Effector CD8-positive, alpha-beta T cell (primary cell): ENCODE measurements at places on chromosomes 13 and 19.

GRCh38 chr13:46172531-46172991 is 9.4 kb downstream of the LCP1 start:
- DNase-seq = peak; percentile 25

DNA sequence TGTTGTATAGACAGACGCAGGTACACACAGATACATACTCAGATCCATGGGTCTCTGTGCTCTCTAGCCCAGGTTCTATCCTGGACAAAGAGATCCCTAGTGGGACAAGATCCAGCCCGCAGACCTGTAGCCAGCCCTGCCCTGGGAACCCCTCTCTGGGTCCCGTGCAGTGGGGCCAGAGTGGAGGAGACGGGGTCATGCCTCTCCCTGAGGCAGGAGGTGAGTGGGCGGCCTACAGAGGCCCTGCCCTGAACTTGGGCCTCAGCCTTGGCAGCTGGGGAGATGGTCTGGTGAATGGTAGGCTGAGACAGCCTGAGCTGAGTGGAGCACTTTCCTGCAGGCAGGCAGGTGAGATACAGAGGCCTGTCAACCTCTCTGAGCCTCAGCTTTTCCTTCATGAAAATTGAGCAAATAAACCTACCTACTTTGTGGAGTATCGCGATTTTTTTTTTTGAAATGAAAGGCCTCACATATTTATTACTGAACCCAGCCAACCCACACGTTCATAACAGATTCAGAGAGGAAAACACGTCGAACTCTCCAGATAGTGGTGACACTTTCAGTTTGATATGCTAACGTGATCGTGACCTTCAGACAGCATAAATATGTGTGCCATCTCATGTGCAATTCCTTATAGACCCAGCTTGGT is 3.4 kb upstream of the JUND start:
- DNase-seq = no peak

DNA sequence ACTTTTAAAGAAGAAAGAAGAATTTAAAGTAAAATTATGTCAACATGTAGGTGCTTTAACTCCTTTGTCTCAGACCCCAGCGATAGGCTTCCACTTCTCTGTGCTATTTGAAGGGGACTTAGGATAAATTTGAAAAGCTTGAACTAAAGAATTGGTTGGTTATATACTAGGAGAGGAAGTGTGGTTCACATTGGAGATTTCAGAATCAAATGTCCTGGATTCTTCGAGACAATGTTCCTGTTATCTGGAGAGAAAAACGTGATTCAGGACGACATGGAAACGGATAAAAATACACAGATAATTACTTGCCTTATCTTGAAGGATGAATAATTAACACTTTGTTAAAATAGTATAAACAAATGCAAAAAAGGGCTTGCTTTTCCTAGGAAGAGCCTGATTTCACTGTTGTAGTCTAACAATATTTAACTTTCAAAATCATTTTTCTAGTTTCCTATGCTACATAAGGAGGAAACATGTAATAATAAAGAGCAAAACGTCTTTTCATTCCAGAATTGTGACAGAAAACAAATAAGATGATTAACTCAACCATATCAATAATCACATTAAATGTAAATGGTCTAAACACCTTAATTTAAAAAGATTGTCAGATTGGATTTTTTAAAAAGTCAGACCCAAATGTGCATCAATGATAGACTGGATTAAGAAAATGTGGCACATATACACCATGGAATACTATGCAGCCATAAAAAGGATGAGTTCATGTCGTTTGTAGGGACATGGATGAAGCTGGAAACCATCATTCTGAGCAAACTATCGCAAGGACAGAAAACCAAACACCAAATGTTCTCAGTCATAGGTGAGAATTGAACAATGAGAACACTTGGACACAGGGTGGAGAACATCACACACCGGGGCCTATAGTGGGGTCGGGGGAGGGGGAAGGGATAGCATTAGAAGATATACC is 724 bp upstream of the ZNF780A start:
- no peak for DNase-seq

GRCh38 chr19:7999376-7999775 is 6.1 kb downstream of the ELAVL1 start:
- DNase-seq = no peak

- no peak for DNase-seq
These were observed 49.4 kb downstream of the SACS start for GRCh38 chr13:23384111-23384510.

GRCh38 chr19:50708179-50708879 is 11.3 kb downstream of the SHANK1 start:
- DNase-seq = no peak

DNA sequence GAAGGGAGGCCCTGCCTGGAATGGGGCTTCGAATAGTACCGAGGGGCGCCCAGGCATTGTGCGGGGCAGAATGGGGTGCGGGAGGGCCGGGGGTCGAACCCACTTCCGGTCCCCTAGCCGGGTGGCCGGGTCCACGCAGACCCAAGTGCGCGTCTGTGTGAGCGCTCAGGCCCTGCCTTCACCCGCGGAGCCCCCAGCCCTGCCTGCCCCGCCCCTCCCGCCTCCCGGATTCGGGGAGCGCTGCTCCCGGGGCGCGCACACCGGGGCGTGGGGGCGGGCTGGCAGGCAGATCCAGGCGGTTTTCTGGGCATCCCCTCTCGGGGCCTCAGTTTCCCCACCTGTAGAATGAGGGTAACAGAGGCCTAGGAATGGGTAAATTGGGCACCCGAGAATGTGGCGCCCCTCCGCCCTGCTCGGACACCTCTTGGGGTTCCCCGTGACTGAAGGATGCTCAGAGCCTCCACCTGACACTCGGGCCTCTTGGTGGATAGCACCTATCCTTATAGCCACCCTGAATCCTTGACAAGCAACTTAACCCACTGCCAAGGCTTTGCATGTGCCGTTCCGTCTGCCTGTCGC is 682 bp downstream of the PIK3R2 start:
- peak; percentile 40 for DNase-seq

DNA sequence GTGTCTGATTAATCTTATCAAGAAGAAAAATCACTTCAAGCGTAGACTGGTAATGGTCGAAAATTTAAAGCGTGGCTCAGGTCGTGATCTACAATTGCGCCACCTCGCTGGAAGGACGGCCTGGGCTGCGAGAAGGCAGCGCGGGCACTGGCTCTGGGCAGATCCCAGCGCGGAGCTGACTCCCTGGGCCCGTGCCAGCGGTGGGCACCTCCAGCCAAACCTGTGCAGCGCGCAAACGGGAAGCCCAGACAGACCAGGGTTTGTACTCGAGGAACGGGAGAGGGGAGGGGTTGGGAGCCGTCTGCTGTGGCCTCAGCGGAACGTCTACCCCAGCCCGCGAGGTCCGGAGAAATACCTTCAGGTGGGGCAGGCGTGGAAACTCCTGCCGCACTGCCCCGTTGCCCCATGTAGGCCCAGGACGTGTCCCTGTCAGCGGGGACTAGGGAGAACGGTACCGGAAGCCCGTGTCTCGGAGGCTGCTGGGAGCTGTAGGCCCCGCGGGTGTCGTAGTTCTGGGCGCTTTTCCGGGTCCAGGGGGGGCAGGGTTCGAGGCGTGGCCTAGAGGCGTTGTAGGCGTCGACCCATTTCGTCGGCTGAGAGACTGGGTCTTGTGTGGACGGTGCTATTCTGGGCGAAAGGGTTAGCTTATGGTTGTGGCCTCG is 21.1 kb downstream of the ZNF274 start:
- DNase-seq = no peak

DNA sequence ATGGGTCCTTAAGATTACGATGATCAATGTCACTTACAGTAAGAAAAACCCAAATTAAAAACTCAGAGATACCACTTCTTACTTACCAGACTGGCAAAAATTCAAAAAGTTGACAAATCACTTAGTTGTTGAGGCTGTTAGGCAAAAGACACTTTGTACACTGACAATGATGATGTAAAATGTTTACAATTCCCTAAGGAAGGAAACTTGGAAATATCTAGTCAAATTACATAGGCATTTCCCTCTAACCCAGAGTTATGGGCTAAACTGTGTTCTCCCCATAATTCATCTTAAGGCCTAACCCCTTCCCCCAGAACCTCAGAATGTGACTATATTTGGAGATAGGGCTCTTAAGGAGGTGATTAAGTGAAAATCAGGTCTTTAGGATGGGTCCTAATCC is 12.0 kb downstream of the TGDS start:
- no peak for DNase-seq

GRCh38 chr19:4713384-4713951 is 10.2 kb downstream of the DPP9 start:
- no peak for DNase-seq

- DNase-seq = no peak
These were observed 302.8 kb downstream of the ENOX1 start for GRCh38 chr13:43483930-43484329.

DNA sequence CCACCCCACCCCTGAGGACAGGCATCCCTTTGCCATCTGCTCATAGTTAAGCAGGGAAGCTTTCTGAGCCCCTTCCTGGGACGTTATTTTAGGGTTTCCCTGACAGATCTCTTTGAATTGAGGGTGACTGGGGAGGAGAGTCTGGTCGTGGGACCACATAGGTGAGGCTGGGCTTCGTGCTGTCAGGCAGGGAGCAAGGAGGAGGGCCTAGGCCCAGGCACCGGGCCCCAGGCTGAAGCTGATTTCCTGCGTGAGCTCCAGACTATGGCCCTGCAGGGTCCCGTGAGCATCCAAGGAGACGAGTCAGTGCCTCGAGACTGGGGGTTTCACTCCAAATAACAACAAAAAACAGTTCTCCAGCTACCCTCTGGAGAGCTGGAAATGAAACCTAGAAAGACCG is 60.4 kb downstream of the MYO9B start:
- DNase-seq = no peak

DNA sequence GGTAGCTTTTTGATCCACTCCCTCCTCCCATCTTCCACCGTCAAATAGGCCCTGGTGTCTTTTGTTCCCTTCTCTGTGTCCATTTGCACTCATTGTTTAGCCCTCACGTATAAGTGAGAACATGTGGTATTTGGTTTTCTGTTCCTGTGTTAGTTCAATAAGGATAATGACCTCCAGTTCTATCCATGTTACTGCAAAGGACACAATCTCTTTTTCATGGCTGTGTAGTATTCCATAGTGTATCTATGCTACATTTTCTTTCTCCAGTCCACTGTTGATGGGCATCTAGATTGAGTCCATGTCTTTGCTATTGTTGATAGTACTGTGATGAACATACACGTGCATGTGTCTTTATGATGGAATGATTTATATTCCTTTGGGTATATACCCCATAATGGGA is 136.0 kb upstream of the USP29 start:
- DNase-seq = no peak

DNA sequence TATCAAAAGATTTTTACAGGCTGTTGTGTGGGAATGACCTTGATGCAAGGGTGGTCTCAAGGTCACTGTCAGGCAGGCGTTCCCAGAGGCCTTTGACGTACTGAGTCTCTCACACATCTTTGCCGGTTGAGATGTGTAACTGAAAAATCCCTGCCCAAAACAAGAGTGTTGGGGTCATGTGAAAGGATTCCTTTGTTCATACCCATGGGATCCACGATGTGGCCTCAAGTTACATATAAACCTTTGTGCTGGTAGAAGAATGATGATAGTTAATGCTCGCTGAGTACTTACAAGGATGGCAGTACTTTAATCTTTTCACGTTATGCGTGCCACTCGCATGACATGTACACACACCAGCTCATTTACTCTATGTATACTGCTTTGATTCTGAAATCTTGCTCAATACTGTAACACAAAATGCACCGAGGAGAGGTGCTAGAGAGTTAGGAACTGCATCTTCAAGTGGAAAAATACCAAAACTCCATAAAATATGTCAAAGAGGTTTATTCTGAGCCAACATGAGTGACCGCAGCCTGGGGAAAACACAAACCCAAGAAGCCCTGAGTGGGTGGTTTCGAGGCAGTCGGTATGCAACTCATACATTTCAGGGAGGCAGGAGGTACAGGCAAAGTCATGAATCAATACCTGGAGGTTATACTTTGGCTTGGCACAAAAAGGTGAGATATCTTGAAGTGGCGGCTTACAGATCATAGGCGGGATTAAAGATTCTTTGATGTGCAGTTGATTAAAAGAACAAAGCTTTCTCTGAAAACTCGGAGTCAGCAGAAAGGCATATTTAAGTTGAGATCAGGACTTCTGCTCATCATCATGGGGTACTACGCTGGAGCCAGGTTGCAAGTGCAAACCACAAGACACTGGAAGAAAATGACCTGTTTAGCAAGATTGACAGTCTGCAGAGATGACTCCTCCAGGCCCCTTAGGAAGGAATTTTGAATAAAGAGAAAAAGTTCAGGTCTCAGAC is 87.4 kb upstream of the ARHGEF7 start:
- DNase-seq = no peak

DNA sequence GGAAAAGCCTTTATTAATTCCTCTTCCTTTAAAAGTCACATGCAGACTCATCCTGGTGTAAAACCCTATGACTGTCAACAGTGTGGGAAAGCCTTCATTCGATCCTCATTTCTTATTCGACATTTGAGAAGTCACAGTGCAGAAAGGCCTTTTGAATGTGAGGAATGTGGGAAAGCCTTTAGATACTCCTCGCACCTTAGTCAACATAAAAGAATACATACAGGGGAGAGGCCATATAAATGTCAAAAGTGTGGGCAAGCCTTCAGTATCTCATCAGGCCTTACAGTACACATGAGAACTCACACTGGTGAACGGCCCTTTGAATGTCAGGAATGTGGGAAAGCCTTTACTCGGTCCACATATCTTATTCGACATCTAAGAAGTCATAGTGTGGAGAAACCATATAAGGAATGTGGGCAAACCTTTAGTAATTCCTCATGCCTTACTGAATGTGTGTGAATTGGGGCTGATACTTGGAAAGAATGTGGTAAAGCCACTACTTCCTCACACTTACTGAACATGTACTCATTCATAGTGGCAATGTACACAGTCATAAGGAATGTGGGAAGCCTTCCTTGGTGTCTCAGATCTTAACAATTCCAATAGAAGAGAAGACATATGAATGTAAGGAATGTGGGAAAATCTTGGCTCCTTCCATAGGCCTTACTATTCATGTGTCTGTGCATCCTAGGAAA is 18.8 kb downstream of the ZNF559 start:
- no peak for DNase-seq

- no peak for DNase-seq
These were observed 850 bp upstream of the CERS4 start for GRCh38 chr19:8208119-8208921.

GRCh38 chr19:46478356-46478986 is 7.1 kb upstream of the PNMA8A start:
- no peak for DNase-seq

GRCh38 chr13:51243227-51243626 is 21.0 kb downstream of the FAM124A start:
- DNase-seq = no peak

- no peak for DNase-seq
These were observed 30.7 kb downstream of the HTR2A start for GRCh38 chr13:46866150-46866549.

GRCh38 chr19:31519256-31519655 is 170.0 kb upstream of the TSHZ3 start:
- no peak for DNase-seq

DNA sequence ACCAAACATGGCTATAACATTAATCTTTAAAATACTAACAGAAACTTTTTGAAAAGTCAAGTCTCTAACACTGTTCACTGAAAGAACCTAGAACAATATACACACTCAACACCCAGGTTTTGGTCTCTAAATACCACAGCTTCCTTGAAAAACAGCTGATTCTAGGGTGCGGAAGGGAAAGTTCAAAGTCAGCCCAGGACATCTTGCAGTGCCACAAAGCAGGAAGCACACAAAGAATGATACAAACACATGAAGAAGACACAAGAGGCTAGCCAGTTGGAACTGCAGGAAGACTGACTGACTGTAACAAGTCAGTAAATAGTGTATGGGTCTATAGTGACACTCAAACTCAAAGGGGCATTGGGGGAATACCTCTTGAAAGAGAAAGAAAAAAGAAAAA is 4.6 kb downstream of the DEDD2 start:
- DNase-seq = no peak
